ENCODE measurements at places on chromosomes 4 and X.

- no peak for DNase-seq
Observed at GRCh38 chrX:7112071-7112470, 35.4 kb upstream of the STS start.

- no peak for DNase-seq
Observed at GRCh38 chrX:70455366-70456202, 10.9 kb downstream of the DLG3 start.

- no peak for DNase-seq
Observed at GRCh38 chrX:48306175-48306574, 50.3 kb downstream of the SSX3 start.

GRCh38 chr4:151658959-151659600 lies 101.7 kb downstream of the GATB start:
- no peak for DNase-seq

GRCh38 chrX:125544856-125545255 lies 225.2 kb downstream of the TEX13C start:
- no peak for DNase-seq

Data from stimulated activated CD4-positive, alpha-beta T cell treated with anti-CD3 and anti-CD28 coated beads, Interleukin-1b, Interleukin-23, amount 100 ng/mL, for 1 hour (primary cell).